NCI-H82 (cell line): ENCODE measurements at places on chromosomes 1 and 21.
A peak's percentile ranks its signal among the peaks of the same experiment; 100 is the strongest.

DNA sequence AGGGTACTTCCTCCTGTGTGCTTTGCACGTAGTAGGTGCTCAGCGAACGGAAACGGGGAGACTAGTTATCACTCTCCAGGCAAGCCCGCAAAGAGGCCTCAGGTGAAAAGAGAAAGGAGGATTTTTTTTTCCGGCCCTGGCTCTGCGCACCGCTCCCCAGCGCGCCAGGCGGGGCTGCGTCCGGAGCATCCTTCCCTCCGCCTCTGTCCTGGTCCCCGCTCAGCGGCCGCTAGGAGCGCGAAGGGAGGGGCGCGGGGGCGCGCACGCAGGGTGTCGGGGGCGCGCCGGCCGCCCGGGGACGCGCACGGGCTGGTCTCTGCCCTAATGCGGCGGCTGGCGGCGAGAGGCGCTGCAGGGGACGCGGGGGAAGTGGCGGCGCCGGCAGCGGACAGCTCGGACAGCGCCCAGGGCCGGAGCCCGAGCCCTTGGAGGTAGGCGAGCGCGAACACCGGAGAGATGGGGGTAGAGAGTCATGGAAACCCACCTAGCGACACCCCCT, 42.3 kb upstream of the NFASC start:
- DNase-seq = peak; percentile 93

GRCh38 chr1:37100310-37100709, 66.0 kb upstream of the GRIK3 start:
- DNase-seq = no peak

GRCh38 chr1:18794051-18794450, 65.4 kb downstream of the TAS1R2 start:
- peak; percentile 70 for DNase-seq

DNA sequence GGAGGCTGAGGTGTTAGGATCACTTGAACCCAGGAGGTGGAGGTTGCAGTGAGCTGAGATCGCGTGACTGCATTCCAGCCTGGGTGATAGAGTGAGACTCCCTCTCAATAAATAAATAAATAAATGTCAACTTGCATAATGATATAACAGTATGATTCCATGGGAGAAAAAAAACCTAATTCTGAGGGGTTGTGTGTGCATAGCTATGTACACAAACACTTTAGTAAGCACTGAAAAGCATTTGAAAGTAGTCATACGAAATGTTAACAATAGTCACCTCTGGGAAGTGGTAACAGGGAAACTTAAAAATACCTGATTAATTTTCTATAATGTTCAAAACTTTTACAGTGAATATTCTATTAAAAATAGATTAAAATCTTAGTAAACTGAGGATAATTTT, 43.2 kb downstream of the ANKRD13C start:
- no peak for DNase-seq

- no peak for DNase-seq
Measured at GRCh38 chr21:36845070-36845469, 121.4 kb downstream of the HLCS start.

DNA sequence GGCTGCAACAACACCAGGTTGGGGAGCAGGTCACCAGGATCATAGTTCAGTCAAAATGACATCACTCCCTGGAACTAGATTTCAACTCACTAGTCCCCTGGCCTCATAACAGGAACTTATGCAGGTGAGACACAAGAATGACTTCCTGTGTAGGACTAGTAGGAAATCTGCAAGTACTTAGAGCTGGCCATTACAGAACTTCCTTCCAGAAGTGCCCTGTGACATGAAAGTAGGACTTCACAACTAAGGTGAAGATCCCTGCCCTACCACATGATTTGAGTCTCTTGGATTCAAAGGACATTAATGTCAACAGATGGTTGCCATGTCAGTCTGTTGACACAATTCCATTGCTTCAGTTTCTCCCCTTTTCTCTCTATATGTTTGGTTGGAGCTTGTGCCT, 223.1 kb downstream of the RPS6KC1 start:
- peak; percentile 8 for DNase-seq

DNA sequence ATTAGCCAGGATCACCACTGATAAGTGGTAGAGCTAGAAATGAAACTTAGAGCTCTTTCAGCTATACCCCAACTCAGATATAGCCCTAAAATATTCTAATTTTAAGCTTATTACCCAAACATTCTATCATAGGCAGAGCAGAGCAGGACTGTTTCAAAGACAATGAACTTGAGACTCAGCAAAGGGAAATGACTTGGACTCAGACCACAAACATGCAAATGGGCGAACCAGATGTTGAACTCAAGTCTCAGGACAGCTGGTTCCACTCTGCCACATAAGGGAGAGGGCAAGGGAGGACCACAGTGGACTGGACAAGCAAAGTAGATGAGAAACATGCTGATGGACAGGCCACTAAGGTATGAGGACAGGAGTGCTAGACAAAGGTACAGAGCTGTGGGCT, 315.3 kb downstream of the OMA1 start:
- DNase-seq = no peak

DNA sequence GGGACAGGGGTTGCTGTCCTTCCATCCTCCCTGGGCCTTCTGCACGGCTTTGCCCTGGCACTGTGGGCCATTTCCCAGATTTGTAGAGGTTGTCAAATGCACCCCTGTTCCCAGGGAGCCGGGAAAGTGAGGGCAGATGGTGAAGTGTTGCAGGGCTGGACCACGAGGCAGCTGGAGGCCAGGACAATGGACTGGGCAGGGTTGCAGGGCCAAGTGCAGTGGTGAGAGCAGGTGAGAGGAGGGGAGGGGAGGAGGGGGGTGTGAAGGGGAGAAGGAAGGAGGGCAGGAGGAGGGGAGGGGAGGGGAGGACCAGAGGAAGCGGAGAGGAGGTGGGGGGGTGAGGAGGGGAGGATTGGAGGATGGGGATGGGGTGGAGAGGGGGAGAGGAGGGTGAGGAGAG, 443.9 kb downstream of the CAMTA1 start:
- no peak for DNase-seq

GRCh38 chr1:40630488-40631223, 34.8 kb downstream of the RIMS3 start:
- DNase-seq = peak; percentile 84

DNA sequence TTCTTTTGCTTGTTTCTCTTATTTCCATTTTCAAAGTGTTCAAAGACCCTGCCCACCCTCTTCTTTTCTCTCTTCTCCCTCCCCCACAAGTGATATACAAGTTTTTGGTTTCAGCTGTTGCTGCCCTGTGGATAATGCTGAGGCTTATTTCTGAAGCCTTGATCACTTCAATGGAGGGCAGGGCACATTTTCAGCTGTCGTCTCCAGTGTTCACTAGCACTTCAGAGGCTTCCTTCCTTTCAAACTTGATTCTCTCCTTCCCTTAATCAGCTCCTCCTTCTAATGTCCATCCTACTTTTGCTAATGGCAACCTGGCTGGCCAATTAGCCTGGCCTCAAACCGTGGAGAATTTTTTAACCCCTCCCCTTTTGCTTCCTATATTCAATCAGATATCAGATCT, 435.7 kb upstream of the RUNX1 start:
- DNase-seq = no peak

DNA sequence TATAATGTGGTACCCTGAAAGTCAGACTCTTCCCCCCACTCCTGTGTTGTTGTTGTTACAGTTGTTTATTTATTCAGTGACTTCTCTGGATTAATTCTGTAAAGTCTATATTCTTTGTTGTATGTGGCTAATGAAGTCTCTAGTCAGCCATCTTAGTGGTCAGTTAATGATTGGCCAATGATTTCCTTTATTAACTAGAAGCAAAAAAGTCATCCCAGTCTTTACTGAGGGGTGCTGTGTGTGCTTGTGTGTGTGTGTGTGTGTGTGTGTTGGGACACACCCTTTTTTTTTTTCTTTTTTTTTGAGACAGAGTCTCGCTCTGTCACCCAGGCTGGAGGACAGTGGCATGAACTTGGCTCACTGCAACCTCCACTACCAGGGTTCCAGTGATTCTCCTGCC, 37.3 kb upstream of the HYI start:
- DNase-seq = no peak

- no peak for DNase-seq
Measured at GRCh38 chr1:40044110-40044509, 3.6 kb downstream of the CAP1 start.

- DNase-seq = peak; percentile 78
Measured at GRCh38 chr1:179816196-179816960, 61.2 kb downstream of the TOR1AIP2 start.

DNA sequence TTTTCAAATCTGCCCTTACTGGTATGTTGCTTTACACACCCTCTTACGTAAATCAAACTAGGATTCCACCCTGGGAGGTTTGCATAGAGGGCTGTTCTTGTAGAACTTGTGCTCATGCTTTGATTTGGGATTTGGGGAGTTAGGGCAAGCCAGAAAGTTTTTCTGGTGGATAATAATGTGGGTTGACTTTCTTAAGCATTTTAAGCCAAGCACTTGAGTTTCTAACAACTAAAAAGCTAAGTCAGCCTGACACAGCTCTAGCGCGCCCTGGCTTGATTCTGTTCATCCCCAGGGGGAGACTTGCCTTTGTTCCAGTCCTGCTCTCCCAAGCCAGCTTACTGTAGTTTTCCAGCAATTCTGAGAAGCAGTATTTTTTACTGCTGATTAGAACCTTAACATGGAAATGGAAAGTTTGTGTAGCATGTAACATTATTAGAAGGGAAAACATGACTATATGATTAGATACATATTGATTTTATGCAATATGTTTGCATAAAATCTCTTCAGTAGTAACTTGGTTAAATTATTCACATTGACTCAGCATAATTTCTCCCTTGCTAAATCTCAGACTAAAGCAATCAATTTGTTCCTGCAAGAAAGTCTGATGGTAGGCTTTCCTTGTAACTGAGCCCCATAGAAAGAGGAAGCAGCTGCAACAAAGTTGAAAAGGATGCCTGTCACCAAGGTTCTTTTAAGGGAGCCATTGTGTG, 11.0 kb upstream of the PGD start:
- DNase-seq = no peak

DNA sequence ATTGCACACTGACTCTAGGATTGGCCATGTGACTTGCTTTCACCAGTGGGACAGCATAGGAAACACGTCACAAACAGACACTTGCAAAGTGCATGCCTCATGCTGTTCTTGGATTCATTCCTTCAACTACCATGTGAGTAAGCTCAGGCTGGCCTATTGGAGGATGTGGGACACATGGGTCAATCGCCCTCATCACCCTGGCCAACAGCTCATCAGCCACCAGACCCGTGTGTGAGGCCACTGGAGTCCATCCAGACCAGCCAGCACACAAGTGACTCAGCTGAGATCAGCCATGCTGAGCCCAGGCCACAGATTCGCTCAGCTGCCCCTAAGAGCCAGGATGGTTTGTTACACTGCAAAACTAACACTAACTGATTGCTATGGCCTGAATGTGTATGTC, 216.1 kb upstream of the GRIK3 start:
- DNase-seq = no peak

DNA sequence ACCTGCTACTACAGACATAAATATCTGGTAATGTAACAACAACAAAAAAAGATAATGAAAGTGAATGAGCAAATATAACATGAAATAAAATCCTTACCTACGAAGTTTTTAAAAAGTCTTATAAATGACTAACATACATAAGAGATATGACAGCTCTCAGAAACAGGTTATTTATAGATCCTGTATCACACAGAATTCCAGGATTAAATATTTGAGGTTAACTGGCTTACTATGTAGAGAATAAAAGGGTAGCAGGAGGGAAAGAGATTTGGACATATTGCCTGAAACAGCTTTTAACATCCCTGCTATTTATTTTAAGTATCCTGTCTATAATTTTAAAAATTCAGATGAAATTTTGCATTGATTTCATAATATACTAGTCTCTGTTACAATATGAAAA, 16.3 kb downstream of the MYSM1 start:
- DNase-seq = no peak

- no peak for DNase-seq
Measured at GRCh38 chr1:165891111-165891860, 63.9 kb downstream of the UCK2 start.

DNA sequence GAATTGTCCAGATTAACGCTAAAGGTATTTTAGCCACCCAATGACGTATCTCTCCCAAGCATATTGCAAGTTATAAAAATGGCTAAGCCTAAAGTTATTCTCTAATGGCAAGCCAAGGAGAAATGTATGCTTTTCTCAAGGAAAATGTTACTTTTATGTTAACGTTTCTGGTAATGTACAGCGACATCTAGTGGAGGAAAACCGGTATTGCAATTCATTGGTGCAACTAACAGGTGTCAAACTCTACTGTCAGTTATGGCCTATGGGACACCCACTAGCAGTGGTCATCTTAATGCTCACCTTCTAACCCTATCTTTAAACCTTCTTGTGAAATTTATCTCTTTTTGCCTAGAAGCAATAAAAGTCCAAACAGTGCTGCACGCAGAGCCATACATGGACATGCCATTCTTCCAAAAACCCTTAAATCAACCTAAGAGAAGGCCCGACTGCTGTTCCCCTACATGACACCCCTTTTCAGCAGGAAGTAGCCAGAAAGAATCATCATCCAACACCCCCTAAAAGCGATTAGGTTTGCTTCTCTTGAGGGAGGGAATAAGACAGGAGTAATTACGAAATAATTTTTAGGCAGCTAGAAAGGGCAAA, 68.7 kb upstream of the LRIF1 start:
- peak; percentile 73 for DNase-seq

GRCh38 chr1:7252411-7253117, 467.3 kb downstream of the CAMTA1 start:
- no peak for DNase-seq

DNA sequence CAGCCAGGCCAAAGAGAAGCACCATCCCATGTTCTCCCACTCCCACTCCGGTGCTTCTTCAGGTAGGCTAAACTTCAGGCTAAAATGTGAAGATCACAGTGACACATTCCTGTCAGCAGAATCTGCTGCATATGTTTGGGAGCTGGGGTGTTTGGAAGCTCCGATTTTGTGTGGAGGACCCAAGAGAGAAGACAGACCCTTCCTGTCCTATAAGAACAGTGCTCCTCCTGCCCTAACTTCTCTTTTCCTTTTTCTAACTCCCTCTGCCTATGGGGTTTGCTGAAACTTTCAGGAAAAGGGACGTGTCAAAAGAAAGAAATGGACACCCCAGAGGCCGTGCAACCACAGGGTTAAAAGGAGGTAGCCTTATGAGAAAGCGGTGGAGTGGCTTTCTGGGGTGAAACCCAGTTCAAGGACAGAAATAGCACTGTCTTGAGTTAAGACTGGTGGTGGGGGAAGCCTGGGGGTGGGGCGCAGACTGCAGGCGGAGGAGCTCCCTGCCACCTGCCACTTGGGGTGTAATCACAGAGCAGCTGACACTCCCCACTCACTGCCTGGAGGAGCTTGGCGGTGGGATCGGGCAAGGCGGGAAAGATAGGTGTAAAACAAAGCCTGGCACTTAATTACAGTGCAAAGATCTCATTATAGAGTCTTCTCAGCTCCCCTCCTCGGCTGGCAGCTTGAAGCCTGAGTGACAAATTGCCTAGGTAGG, 645 bp upstream of the TLR5 start:
- peak; percentile 91 for DNase-seq

DNA sequence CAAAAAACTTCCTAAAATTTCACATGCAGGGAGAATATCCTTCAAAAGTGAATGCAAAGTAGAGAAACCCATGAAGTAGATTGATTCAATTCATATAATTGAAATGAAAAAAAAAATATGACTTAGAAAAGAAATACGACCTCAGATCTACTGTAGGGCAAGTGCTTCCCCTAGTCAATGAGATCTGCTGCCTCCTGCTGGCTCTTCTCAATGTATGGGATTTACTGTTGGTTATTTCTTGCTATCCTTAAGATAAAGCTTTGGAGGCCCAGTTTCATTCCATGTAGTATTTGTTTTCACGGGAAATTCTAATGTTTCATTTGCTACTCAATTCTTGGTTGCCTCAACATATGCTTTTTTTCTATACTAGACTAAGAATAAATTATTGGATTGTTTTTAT, 46.2 kb downstream of the ZNF648 start:
- peak; percentile 8 for DNase-seq

- DNase-seq = no peak
Measured at GRCh38 chr1:5713101-5714010, 278.9 kb downstream of the NPHP4 start.
